NCI-H187 treated with DMSO at 0.1 percent for 48 hours (cell line): ENCODE measurements at places on chromosomes 7 and 10.

DNA sequence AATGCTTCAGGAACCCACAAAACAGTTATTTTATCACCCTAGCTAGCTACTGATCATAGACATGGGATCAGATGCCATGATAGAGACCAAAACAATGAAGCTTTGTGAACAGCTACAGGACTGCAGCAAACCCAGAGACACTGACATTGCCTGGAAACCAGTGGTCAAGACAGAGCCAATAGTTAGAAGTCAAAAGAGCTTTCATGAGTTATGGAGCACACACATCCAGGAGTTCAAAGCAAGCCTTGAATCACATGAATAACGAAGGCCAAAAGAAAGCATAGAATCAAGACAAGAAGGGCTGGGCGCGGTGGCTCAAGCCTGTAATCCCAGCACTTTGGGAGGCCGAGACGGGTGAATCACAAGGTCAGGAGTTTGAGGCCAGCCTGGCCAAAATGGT lies 34.5 kb upstream of the GSAP start:
- DNase-seq: no peak

DNA sequence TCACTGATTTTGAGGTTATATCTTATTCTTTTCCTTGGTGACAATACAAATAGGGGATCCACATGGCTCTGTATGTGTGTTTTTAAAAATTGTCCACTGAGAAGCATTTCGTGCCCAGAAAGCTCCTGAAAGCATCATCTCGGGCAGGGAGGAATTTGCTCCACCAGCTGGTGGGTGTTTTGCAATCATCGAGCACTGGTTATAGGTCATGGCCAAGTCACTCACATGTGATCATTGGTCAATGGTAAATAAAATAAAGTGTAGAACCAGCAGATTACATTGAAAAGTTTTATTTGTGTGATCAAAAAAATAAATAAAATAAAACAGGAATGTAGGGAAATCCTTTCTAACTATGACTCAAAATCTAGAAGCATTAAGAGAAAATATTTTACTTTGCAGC lies 23.0 kb upstream of the SNX13 start:
- no peak for DNase-seq

- no peak for DNase-seq
These were observed 102.3 kb upstream of the STK17A start for GRCh38 chr7:43480581-43480980.

GRCh38 chr7:143407287-143408251 lies 1.1 kb downstream of the EPHA1 start:
- no peak for DNase-seq

DNA sequence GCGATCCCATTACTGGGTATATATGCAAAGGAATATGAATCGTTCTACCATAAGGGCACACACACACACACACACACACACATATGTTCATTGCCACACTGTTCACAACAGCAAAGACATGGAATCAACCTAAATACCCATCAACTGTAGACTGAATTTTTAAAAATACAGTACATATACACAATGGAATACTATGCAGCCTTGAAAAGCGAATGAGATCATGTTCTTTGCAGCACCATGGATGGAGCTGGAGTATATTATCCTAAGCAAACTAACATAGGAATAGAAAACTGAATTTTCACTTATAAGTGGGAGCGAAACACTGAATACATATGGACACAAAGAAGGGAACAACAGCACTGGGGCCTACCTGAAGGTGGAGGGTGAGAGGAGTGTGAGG lies 72.5 kb downstream of the MARCHF5 start:
- DNase-seq: no peak

GRCh38 chr7:149248777-149249176 lies 9.3 kb downstream of the ZNF212 start:
- no peak for DNase-seq

DNA sequence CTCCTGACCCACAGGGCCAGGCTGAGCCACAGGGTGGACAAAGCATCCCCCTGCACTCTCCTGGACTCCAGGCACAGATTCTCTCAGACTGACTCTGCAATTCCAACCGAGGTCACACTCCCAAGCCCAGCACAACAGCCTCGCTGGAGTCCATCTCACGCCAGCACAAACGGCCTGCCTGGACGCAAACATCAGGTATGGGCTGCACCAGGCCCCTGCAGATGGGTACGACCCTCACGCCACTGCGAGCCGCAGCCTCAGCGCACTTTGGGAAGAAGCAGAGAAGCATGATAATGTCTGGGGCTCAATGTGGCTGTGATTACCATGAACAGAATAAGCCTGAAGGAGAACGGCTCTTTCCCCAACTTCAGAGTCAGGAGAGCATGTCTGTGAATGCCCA lies 66.4 kb upstream of the CFAP46 start:
- DNase-seq: no peak

DNA sequence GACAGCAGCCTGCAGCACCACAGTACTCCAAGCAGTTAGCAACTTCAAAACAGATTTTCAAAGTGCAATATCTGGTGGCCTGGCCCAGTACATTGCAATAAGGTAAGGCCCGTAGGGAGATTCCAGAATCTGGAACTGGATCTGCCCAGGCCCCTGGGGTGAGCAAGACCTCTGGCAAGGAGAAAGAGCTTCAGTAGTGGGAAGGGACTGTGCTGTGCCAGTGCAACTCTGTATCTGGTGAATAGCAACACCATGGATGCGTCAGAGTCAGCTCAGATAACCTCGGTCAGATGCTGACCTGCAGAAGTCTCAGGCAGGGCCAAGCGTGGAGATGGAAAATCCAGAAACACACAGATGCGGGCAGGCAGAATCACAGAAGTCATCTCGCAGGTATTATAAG lies 30.3 kb downstream of the ELMO1 start:
- DNase-seq: no peak

- DNase-seq: no peak
These were observed 1.4 kb upstream of the PSAP start for GRCh38 chr10:71852355-71852937.

DNA sequence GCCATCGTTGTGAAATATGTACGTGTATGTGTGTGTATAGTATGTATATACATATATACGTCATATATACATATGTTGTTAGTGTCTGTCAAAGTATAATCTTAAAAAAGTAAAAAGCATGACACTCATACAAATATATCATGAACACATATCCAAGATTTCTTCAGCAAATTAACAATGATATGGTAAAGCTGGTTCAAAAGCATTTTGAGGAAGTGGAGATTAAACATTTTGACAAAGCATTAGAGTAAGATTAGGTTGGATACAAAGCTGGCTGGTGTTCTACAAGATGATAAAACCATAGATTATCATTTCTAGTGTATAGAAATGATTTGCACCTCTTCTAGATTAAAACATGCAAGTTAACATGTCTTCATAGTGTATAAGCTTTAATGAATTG lies 771 bp upstream of the NUDCD3 start:
- no peak for DNase-seq

- DNase-seq: no peak
These were observed 172.6 kb upstream of the NRP1 start for GRCh38 chr10:33506838-33507661.

DNA sequence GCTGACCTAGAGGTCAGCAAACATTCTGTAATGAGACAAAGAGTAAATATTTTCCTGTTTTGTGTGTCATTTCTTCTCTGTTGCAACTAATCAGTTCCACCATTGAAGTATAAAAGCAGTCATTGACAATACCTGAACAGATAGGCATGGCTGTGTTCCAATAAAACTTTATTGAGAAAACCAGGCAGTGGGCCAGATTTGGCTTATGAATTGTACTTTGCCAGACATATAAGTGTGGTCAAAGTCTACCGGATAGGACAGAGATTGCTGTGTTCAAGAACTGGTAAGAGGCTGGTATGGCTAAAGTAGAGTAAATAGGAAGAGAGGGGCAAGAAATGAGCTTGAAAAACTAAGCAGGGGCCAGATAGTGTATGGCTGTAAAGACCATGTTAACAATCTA lies 38.3 kb upstream of the TAC1 start:
- DNase-seq: no peak

DNA sequence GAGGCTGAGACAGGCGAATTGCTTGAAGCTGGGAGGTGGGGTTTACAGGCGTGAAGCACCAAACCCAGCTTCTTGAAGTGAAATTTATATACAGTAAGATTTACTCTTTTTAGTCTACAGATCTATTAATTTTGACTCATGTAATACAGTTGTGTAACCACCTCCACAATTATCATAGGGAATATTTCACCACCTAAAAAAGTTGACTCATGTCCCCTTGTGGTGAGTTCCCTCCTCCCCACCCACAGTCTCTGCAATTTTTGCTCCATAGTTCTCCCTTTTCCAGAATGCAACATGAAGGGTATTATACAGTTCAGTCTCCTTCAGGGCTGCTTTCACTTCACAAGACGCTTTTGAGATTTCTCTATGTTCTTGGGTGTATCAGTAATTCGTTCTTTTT lies 156.8 kb downstream of the FAM107B start:
- DNase-seq: no peak

DNA sequence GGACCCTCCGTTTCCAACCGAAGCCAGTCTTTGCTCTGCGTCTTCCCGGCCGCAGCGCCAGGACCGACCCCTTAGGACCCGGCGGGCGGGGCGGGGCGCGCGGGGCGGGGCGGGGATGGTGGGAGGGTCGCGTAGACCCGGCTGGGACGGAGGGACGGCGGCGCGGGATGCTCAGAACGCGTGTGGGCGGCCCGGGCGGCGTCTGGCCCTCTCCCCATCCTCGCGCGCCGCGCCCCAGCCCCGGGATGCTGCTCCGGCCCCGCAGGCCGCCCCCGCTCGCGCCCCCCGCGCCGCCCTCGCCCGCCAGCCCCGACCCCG lies at the start of gene UTF1:
UTF1 (plus strand) TSS at position 174 of the 318 bp plus-strand sequence; CDS start at position 246, 72 bp downstream.
- DNase-seq: no peak

GRCh38 chr7:71362240-71362639 lies 230.3 kb downstream of the GALNT17 start:
- DNase-seq: no peak

DNA sequence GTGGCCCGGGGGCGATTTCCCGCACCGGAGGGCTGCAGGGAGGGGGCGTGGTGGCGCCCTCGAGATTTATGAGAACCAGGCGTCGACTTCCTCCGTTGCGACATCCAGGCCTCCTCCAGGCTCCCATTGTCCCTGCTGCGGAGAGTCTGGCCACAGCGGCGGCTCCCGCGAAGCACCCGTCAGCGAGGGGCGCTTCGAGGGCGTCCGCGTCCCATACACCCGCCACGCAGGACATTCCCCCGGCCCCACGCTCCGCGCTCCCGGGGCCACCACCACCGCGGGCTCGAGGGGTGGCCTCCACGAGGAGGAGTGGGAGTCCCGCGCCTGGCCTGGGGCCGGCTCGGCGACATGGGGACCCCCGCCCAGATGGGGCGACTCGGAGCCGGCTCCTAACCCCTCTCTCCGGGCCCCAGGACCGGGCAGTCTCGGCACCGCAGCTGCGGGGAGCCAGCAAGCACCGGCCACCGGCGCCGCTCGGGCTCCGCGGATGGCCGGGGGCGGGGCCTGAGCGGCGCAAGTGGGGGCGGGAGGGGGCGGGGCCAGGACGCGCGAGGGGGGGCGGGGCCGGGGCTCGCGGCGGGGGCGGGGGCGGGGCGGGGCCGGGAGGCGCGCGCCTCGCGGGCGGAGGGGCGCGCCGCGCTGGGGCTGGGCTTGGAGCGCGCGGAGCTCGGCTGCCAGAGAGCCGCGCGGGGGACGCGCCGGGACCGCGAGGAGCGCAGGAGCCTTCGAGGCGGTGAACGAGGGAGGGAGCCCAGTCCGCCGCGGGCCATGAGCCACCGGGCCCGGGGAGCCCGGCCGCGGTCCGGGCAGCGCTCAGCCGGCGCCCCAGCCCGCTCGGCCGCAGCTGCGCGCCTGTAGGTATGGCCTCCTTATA lies at the start of gene SH2B2:
SH2B2 (plus strand) TSS at position 632 of the 874 bp plus-strand sequence. CDS start 13,683 bp downstream, outside the sequence.
- DNase-seq: no peak

DNA sequence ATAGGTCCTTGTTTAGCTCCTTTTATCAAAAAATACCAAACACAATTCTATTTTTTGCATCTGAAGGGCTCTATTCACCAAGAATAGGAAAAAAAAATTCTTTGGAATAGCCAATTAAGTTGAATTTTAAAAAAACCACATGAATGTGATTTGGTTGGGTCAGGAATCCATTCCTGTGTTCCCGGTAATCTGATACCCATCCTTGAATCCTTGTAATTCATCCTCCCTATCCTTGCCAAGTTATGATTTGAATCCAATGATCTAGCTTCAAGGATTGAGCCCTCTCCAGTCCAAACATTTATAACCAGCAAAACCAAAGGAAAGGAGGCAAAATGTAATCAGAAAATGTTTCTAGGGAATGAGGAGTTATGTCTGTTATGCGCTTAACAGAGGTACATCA lies 86.6 kb downstream of the CFAP58 start:
- no peak for DNase-seq
